Cerebellar nuclear complex (tissue), 1 donor: ENCODE measurements at places on chromosomes 5 and 9.

DNA sequence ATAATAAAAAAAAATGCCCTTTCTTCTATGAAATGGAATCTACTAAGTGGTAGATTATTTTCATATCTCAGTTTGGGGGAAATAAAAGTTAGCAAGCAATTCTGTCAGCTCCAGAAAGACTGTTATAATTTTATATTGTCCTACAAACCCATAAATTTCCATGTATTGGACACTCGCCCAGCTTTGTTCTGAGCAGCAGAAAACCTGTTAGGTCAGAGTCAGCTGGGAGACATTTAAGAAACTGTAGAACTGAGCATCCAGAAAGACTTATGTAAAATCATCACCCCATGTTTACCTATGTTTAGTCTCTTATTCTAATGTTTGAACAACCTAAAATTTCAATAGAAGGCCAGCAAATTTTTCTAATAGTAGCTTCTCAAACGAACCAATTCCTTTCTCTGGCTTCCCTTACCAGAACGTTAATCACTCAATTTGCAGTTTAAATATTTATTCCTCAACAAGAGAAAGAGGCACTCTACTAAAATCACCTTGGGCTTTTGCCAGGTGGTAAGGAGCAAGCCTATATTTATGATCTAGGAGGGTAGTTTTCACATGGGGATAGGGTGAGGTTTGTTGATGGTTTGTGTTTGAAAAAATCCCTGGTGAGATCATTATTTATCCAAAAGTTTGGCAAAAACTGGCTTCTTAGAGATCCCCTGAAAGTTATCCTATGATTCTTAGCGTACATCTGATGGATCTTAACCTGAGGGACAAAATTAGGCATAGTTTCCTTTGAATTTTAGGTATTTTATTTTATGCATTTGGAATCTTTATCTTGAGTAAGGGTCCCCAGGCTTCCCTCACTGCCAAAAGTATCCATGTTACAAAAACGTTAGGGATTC lies 34.4 kb downstream of the MACROH2A1 start:
- DNase-seq: no peak

- no peak for DNase-seq
Measured at GRCh38 chr9:87020169-87020950, 73.1 kb upstream of the GAS1 start.

- DNase-seq: no peak
Measured at GRCh38 chr5:30926218-30926617, 267.3 kb upstream of the CDH6 start.

DNA sequence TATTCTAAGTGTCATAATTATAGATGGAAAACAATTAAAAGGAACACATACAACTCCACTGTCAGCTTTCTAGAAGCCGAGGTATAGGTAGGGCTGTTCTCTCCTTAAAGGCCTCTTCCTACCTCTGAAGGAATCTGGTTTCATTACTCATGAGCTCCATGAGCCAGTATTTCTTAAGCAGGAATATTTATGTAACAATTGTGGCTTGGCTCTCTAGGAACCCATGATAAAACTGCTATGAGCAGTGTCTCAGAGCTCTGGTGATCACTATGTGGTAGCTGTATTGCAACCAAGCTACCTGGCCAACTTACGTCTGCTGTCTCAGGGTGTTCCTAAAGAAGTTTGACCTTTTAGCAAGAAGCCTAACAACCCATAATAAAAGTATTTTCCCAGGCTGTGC lies 157.7 kb downstream of the CEP120 start:
- no peak for DNase-seq

DNA sequence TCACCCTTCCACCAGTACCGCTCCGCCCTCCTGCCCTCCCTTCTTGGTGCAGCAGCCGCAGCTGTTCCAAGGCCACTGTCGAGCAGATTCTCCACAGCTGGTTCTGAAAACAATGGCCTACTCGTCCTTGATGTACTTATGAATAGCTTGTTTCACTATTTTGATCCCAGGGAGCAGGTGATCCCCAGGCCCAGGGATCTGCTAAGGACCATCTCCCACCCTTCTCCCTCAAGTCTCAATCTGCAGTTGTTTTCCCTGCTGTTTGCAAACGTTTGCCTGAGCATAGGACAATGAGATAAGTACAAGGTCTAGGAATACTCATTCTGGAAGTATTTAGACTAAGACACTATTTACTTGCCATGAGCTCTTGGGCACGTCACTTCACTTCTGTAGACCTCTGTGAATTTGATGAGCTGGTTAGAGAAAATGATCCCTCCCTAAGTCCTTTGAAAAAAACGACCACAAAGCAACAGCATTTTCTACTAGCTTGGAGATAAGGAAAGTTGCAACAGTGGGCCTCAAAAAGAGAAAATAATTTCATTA lies 1.8 kb downstream of the LURAP1L start:
- DNase-seq: no peak

DNA sequence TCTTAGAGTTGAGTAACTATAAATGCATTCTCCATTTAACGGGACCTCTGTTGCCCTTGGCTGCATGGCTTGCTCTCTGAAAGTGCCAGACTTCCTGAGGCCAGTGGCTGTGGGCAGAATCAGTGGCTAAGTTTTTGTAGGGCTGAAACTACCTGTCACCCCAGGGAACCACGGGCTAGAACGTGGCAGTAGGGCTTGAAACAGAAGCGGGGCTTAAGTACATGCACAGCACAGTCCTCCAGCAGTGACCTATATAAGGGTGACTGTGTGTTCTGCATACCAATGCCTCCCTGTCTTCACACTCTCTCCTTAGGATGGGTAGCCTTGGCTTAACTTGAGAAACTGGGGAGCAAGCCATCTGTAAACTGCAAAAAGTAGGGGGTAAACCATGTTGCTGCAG lies 43.6 kb upstream of the LRRTM2 start:
- DNase-seq: no peak

DNA sequence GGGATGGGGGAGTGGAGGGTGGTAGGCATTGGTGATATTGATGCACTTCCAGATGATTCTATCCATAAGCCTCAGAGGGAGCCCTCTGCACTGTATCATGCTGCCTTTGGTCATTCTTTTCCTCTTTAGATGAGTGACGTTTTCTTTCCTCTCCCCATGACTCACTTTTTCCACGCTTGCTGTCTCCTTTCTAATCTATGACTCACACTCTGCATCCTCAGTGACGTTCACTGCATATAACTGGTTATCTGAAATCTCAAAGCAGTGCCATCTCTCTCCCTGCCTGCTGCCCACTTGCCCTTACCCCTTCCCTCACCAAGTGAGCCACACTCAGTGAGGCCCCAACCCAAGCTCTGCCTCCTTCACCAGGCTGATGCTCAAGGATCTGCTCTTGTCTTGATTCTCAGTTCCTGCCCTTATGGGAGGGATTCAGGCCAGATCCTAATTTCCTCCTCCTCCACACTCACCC lies 31.6 kb downstream of the PTGS1 start:
- DNase-seq: no peak

- no peak for DNase-seq
Measured at GRCh38 chr5:149420545-149421371, 41.7 kb upstream of the IL17B start.

- DNase-seq: no peak
Measured at GRCh38 chr5:97142521-97143254, at the start of gene LIX1. TSS of gene LIX1 (minus strand) at chr5:97142611. CDS start at chr5:97142576, 35 bp downstream.

DNA sequence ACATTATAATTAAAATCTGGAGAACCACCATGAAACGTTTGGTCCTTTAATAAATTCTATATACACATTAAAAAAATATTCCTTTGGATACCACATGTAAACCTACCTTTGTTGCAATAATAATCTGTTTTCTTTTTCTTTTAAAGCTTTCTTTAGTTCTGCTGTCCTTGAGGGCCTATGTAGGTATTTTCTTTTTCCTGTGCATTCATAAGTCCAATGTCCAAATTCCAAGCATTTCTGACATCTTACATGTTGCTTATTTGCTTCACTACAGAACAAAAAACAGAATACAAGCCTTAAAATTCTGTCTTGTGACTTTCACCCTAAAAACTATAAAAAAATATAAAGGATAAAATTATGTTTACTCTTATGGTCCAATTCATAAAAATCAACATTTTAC lies 19.7 kb downstream of the ZCCHC10 start:
- no peak for DNase-seq

- no peak for DNase-seq
Measured at GRCh38 chr5:134111741-134112647, 2.5 kb upstream of the TCF7 start.

DNA sequence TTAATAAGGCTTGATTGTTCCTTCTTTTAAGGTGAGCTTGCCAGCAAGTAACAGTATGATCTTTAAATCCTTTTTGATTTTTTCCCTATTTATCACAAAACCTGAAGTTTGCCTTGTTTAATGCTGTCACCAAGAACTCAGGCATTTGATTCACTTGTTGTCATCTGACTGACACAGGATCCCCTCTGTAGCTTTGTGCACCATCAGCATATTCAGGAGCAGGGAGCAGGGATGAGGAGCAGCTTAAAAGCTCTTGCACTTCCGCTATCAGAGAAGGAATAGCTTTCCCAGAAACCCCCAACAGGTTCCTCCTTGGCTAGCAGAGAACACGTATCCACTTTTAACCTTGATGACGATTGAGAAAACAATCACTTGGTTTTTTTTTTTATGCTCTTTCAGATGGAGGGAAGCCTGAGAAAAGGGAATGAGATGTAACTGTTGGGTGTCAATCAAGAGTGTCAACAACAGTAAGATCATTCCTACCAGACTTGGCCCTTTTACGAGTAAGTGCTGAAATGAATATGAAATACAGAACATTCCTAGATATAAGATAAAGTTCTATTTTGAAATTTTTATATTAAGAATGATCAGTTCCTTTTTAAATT lies 433.1 kb upstream of the CDH18 start:
- no peak for DNase-seq

GRCh38 chr5:65779643-65780042 lies 57.6 kb downstream of the NLN start:
- DNase-seq: no peak

- no peak for DNase-seq
Measured at GRCh38 chr5:131854134-131854533, 57.3 kb upstream of the FNIP1 start.

GRCh38 chr5:161235569-161235968 lies 311.0 kb downstream of the GABRB2 start:
- no peak for DNase-seq

- no peak for DNase-seq
Measured at GRCh38 chr5:170286386-170286925, 11.1 kb downstream of the LCP2 start.

GRCh38 chr5:151923866-151924476 lies 680 bp downstream of the GLRA1 start:
- DNase-seq: peak; percentile 14

DNA sequence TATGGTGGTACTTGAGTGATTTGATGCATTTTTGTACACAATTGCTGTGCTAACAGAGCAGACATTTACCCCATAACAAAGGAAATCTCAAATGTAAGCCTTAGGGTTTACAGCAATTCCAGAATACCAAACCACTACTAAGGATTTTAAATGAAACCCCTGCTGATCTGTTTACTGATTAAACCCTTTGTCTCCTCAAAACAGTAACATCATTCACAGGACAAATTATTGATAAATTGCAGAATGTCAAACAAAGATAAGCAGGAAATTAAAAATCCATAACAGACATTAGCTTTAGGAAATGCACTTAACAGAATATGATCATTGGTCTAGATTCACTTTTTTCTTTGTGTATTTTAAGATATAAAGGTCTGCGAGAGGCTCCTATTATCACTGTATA lies 1016.4 kb upstream of the DMAC1 start:
- no peak for DNase-seq

- no peak for DNase-seq
Measured at GRCh38 chr9:6640268-6641051, 5.1 kb downstream of the GLDC start.

- no peak for DNase-seq
Measured at GRCh38 chr5:131968396-131968954, 23.0 kb upstream of the MEIKIN start.

DNA sequence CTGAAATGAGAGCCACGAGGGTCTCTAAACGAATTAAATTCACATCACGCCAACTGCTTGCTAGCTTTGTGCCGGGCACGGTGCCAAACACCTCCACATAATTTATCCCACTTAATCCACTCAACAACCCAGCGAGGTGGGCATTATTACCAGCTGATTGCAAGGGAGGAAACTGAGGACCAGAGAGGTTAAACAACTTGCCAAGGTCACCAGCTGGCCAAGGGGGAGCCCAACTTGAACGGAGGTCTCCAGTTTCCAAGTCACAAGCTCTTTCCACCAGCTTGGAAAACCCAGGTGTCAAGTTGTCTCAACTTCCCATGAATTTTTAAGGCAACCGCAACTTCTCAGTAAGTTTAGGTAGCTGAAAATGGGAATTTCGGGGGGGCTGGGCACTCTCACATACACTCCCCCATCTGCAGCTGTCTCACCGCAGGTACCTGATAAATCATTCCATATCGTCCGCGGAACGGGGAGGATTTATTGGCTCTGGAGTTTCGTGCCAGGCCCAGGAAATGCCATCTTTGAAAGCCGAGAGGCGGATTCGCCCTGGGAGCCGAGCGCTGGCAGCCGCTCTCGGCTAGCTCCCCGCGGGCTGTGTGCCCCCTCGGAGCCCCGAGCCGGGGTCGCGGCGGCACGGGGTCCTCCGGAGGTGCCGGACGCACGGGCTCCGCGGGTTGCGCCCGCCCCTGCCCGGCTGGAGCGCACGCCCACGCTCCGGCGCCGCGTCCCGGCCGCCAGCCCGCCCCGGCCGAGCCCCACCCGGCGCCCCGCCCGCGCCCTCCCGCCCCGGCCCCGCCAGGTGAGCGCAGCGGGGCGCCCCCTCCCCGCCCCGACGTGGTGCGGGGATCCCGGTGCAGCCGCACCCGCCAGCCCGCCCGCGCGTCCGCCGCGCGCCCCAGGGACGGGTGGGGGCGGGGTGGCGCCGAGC lies 617 bp downstream of the PTPN3 start:
- no peak for DNase-seq

GRCh38 chr5:83219077-83219476 lies 141.7 kb downstream of the XRCC4 start:
- no peak for DNase-seq

- no peak for DNase-seq
Measured at GRCh38 chr5:4142842-4143241, 547.2 kb downstream of the IRX1 start.

GRCh38 chr5:98460536-98460935 lies 312.9 kb upstream of the RGMB start:
- DNase-seq: no peak

GRCh38 chr5:133382661-133383579 lies 229.4 kb downstream of the FSTL4 start:
- DNase-seq: no peak

GRCh38 chr5:73387149-73387591 lies 61.4 kb downstream of the FOXD1 start:
- no peak for DNase-seq

GRCh38 chr9:111613436-111614040 lies 14.1 kb upstream of the PTGR1 start:
- DNase-seq: no peak

- no peak for DNase-seq
Measured at GRCh38 chr5:159166416-159166815, 42.9 kb downstream of the RNF145 start.

GRCh38 chr5:40606077-40606765 lies 73.5 kb upstream of the PTGER4 start:
- no peak for DNase-seq
